ENCODE measurements at places on chromosomes 5 and 9.

DNA sequence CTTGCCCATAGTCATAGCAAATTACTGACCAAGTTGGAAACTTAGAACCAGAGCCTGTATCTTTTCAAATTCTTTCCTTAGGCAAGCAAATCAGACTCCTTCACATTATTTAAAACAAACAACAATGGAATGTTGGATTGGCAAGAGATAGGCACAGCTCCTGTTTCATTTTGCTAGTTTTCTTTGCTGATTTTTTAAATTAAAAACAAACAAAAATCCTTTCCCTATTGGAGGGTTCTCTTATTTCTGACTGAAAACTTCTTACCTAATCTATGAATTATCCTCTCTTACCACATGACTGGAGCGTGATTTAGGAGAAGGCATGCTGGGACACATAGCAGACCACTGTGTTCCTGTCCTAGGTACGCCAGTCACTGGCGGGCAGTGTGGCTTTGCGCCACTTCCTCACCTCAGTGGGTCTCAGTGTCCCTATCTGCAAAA, 63.0 kb downstream of the TTC39B start:
- no peak for DNase-seq

- no peak for DNase-seq
These were observed 3.3 kb downstream of the TLX3 start for GRCh38 chr5:171312129-171312974.

DNA sequence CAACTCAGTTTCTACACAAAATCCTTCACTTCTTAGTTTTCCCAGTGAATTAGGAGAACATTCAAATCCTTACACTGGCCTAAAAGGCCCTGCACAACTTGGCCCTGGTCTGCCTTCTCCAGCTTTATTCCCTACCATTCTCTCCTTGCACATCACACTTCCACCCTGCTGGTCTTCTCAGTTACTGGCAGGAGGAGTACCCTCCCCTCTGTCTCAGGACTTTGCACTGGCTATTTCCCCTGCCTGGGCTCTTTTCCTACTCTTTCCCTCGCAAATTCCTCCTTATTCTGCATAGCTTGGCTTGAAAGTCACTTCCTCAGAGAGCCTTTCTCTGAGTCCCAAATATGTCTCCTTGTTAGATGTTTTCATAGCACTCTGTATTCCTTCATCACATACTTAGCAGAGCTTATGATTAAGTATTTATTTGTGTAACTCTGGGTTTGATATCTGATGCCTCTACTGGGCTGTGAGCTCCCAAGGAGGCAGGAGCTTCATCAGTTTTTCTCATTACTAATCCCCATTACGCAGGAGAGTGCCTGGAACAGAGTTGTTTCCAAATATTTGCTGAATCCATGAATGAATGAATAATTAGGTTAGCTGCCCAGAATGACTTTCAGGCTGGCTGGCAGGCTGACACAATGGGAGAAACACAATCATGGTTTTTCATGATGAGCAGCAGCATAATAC, 159.8 kb upstream of the KLF9 start:
- no peak for DNase-seq

DNA sequence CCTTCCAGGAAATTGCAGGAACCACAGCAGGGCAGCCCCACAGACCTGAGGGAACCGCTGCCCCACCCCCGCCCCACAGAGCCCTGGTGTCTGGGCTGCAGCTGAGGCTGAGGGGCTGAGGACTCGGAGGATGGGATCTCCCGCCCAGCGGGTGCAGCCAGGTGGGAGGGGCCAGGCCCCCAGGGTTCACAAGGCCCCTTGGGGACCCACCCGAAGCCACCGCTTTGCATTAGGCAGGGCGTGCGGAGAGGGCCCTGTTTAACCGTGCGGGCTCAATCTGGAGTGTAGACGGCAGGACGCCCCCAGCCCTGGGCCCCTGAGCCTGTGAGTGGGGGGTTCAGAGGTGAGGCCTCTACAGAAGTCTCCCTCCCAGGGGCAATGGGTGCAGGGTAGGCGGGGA, 10.8 kb downstream of the NOTCH1 start:
- no peak for DNase-seq

- DNase-seq, result no peak
These were observed 20.9 kb downstream of the RFK start for GRCh38 chr9:76373173-76373783.

DNA sequence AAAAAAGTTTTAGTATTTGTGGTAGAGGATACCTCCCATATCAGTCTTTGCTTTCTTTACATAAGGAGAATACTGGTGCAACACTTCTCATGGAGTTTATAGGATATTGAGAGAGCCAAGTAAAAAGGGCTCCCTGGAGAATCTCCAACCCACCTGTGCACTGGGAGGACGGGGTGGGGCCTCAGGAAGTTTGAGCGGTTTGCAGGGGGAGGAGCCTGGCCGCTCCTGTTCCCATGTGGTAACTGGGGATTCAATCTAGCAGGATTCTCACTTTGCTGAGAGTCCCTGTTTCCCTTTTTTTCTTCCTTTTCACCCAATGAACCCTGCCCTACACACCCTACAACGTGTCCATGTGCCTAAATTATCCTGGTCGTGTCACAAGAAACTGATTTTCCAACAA, 82.8 kb downstream of the APTX start:
- DNase-seq, result no peak

DNA sequence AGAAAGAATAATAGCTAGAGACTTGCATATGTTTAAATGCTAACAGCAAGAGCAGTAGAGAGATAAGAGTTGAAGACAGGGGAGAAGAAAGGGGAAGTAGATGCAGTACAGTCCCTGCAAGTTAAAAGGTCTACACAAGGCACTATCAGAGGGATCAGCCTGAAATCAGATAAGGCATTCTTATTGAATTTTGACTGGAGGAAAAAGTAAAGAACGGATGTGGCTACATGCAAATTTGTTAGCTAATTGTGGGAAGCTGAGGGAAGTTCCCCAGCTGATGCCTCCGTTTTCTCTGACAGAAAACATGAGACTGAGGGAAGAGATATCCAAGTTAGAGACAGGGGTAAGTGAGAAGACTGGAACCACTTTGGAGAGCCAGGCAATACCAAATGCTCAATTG, 12.9 kb upstream of the RHOBTB3 start:
- DNase-seq, result no peak

- no peak for DNase-seq
These were observed 45.7 kb downstream of the NSUN2 start for GRCh38 chr5:6587171-6587570.

GRCh38 chr5:90613918-90614504, 55.4 kb downstream of the ADGRV1 start:
- no peak for DNase-seq

DNA sequence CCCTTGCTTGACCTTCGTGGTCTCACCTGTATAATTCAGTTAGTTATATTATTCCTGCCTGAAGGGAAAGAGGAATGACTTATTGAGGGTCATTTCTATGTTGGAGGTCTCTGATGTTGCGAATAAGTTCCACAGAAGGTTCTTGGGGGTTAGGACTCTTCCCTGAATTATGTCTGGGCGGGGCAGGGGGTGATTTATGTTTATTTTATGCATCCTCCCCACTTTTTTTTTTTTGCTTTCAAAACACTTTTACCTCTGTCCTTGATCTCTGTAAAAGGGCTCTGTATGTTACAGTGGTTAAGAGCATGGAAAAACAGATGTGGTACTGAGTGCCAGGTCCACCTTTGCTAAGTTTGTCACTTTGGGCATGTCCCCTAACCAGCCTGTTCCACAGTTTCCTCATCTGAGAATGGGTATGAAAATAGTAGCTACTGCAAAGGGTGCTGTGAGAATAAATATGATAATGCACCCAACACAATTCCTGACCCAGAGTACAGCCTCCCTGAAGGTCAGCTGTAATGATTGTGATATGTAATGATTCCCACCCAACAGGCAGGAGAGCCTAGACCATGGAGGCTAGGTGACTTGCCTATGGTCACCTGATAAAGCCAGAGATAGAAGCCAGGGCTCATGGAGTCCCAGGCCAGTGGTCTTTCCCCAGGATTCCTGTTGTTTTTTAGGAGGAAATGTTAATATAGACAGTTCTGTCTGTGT, 54.8 kb downstream of the SLC22A5 start:
- no peak for DNase-seq

GRCh38 chr5:171589461-171589860, 170.0 kb downstream of the FGF18 start:
- DNase-seq, result no peak

DNA sequence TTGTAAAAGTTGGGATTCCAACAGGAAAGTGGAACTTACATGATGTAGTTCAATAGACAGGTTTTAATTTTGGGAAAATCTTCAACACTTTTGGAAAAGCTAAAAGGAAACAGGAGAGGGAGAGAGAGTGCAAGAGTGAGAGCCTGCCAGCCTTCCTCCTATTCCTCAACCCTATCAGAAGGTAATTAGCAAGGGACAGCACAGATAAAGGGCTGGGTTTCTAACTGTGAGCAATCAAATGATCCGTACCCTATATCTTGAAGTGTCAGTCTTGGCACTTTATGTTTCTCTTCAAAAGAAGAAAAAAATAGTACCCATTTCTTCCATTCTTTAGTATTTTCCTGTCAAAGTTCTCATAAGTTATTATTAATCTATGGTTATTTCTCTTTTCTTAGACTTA, 79.4 kb downstream of the FER start:
- no peak for DNase-seq

DNA sequence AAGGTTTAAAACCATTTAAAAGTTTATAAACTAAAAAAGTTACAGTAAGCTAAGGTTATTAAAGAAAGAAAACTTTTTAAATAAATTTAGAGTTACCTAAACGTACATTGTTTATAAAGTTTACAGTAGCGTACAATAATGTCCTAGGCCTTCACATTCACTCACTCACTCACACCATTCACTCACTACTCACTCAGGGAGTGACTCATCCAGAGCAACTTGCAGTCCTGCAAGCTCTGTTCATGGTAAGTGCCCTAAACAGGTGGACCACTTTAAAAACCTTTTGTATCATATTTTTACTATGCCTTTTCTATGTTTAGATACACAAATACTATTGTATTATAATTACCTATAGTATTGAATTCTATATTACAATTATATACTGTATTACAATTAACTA, 190.8 kb upstream of the RASA1 start:
- no peak for DNase-seq

GRCh38 chr5:136109453-136110135, 23.1 kb upstream of the SMAD5 start:
- DNase-seq, result no peak

GRCh38 chr9:18404434-18405029, 69.4 kb upstream of the ADAMTSL1 start:
- DNase-seq, result no peak

DNA sequence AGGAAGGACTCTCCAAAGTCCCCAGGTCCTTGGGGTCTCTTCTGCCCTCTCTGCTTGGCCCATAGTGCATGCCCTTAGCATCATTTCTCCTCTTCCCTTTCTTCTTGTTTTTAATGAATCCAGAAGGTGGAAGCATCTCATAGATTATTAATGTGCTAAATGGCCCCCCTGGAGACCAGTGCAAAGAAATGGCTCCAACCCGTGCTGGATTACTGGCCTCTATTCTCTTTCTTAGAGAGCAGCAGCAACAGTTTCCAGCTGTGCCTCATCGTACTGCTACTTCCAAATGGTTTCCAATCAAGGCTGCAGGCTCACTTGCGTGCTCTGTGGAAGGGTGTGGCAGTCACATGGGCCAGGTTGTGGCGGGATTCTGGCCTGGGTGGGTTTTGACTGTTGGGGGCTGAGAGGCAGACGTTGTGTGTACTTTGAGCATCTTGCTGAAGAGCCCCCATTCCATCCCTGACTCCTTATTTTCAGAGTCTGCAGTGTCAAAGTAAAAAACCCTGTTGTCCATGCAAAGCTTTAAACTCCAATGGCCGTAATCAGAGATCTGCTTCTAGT, 139.7 kb downstream of the GABBR2 start:
- DNase-seq, result peak; percentile 19

DNA sequence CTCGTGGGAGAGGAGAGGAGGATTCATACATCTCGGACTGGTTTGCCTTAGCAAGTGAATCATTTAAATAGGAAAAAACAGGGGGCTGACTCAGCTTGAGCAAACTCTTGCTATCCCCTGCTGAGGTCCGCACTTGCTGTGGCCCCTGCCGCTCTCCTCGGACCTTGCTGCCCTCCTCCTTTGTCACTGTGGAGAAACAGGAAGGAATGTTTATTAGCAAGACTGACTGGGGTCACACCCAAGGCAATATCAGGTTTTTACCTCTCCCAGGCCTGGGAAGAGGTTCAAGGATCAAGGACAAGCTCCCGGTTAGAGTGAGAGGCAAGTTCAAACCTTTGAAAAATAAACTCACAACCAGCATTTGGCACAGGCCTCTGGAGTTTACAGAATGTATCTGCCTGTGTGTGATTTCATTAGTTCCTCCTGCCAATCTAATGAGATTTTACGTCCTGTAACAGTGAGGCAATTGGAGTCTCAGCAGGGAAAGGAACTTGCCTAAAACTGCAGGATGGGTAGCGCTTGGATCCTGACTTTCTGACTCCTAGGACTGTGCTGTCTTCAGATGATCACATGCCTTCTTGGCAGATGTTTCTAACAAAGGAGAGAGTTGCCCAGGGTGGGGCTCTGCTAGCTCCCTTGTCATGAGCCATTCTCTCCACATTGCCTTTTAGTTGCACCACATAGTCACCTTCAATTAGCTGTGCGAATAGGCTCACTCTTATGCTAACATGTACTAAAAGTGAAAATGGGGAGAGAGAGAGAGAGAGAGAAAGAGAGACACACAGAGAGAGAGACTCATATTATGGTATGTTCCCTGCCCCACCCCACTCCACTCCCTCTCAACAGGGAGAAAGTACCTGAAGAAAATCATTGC, 108.6 kb upstream of the CDKN2B start:
- no peak for DNase-seq

- DNase-seq, result no peak
These were observed 88.5 kb upstream of the SLC27A6 start for GRCh38 chr5:128876569-128877382.

DNA sequence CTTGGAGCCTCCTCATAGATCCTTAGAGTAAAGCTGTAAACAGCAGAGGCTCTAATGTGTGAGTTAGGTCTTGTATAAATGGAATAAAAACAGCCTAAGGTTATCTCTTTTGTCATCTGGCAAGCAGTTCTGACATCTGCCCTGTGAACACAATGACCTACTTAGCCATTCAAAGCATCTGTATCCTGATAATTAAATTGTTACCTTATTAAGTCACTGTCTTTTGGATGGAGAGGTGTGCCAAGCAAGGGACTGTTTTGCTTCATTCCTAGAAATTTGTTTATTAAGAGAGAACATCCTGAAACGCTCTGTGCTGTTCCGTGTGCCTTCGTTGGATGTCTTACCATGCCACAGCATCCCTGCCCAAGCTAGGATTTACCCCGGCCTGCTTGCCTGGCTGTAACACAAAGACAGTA, 1.5 kb downstream of the LSM11 start:
- no peak for DNase-seq

- DNase-seq, result no peak
These were observed 72.4 kb upstream of the SNX2 start for GRCh38 chr5:122702524-122702875.

DNA sequence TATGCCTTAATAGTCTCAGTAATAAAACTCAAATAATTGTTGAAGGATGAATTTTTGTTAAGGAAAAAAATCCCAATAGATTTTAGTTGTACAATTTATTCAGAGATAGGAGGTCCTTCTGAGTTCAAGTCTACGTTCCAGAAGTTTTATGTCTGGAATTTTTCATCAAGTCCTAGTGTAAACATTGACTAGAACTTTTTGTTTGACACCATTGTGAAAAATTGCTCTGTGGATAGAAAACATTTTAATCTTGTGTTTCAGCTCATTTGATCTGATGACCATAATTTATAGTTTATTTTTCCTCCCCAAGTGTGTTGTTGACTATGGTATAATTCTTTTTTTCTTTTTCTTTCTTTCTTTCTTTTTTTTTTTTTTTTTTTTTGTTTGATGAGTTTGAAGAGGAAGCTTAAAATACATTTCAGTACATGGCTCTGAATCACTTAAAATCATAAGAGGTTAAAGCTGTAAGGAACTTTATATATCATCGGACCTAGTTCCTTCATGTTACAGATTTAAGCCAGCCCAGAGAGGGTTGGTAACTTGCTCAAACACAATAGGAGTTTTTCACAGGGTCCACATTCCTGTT, 20.7 kb downstream of the ITGA1 start:
- no peak for DNase-seq
